Upper lobe of left lung (tissue), 6 donors: ENCODE measurements at places on chromosomes 4 and X. TPM values are rescaled to one million over a fixed set of nuclear protein-coding genes. Genes with fewer than 3 reads are reported as not detected.

The GIMD1 gene
- not detected for total RNA-seq

The C4orf54 gene
- not detected for total RNA-seq

DNA sequence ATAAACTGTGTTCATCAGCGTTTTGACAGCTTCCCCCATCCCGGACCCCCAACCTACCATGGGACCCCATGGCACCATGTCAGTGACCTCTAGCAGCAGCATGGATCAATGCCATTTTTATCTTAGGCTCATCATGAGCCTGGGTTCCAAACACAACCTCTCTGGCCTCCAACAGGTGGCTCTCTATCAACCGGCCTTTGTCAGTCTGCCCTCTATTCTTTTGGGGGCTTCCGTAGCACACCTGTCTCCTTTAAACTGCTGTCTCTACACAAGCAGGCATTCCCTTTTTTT is 721 bp upstream of the TMEM150C start:
- no peak overlapping the region for H3K4me3 ChIP-seq
- no peaks in the 10 kb centered on the region for H3K27me3 ChIP-seq
- no peaks in the 10 kb centered on the region for H3K36me3 ChIP-seq
- H3K27ac ChIP-seq = no peak overlapping the region
- H3K4me1 ChIP-seq = peaks cover 17% of the 10 kb centered on the region

The GAR1 gene
- total RNA-seq = 9.5 TPM

DNA sequence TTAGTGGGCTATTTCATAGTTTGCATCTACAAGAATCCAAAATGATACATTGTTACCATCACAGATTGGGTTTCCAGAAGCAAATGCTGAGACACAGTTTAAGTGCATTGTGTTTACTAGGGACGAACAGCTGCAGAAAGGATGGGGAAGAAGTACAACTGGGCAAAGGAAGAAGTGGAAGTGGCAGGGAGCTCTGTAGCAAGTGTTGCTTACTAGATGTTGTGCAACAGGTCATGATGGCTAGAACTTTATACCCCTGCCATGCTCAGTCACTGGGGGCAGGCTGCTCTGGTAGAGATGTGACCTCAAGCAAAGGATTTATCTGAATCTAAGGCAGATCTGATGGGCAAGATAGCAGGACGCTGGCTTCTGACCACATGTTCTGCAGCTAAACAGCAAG is 76.1 kb upstream of the EMCN start:
- no peaks in the 10 kb centered on the region for H3K36me3 ChIP-seq
- no peaks in the 10 kb centered on the region for H3K4me1 ChIP-seq
- H3K27ac ChIP-seq = no peak overlapping the region
- no peaks in the 10 kb centered on the region for H3K27me3 ChIP-seq
- no peak overlapping the region for H3K4me3 ChIP-seq

- DNase-seq = peak; percentile 16
- H3K36me3 ChIP-seq = no peaks in the 10 kb centered on the region
- H3K4me3 ChIP-seq = no peak overlapping the region
- peak overlapping the region; percentile 50 for H3K27ac ChIP-seq
Observed at GRCh38 chrX:72125331-72126047, 6.2 kb downstream of the RTL5 start.

The CPZ gene
- not detected for total RNA-seq

The AFF2 gene
- 9.0 TPM for total RNA-seq

The SORBS2 gene
- 83.2 TPM for total RNA-seq

The BEX5 gene
- 7.1 TPM for total RNA-seq

DNA sequence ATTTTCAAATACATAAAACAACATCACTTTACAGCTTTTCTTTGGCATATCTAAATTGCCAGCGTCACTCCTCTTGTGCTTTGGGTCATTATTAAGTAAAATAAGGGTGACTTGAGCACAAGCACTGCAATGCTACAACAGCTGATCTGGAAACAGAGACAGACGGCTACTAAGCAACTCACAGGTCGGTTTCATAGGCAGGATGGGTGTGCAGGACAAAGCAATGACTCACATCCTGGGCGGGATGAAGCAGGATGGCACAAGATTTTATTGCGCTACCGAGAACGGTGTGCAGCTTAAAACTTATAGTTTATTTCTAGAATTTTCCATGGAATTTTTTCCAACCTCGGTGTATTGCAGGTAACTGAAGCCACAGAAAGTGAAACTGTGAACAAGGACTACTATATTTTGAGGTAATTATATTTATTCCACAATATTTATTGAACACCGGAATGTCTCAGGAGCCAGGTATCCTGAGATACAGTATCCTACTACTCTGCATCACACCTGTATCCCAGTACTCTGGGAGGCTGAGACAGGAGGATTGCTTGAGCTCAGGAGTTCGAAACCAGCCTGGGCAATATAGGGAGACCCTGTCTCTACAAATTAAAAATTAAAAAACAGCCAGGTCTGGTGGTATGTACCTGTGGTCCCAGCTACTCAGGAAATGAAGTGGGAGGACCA is 215.5 kb downstream of the APBB2 start:
- no peak for DNase-seq
- no peaks in the 10 kb centered on the region for H3K27me3 ChIP-seq
- H3K27ac ChIP-seq = peak overlapping the region; percentile 47
- peaks cover 16% of the 10 kb centered on the region for H3K4me1 ChIP-seq
- no peaks in the 10 kb centered on the region for H3K36me3 ChIP-seq
- H3K4me3 ChIP-seq = peak overlapping the region; percentile 30

DNA sequence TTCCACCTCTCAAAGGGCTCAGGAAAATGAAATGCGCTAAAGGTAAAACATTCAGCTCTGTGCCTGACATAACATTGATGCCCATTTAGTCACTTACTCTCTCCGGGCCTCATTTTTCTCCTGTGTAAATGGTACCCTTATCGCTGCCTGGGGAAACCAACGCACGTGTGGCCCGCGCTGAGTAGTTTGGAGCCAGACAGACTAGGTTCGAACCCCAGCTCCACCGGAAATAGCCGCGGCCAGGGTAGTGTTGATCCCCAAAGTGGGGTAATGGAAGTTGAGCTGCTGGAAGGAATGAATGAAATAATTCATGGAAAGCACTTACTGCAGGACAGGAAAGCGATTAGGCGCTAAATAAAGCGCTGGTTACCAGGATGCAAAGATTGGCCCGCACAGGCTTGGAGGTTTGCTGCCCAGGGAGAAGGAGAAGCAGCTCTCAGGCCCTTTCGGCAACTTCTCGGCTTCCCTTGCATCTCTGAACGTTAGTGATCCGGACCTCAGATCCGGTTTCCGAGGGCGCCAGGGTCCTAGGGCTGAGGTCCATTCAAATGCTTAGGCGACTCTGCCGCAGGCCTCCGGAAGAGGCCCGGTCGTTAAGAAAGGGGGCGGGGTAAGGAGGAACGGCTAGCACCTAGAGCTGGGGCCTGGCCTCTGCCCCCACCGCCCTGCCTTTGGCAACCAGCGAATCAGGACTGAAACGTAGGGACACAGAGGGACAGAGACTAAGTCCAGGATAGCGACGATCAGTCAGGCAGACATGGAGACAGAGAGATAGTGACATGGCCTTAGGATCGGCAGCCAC is 13.3 kb downstream of the NKX3-2 start:
- no peaks in the 10 kb centered on the region for H3K27me3 ChIP-seq
- no peak overlapping the region for H3K4me3 ChIP-seq
- peaks cover 29% of the 10 kb centered on the region for H3K4me1 ChIP-seq
- DNase-seq = no peak
- no peaks in the 10 kb centered on the region for H3K36me3 ChIP-seq

DNA sequence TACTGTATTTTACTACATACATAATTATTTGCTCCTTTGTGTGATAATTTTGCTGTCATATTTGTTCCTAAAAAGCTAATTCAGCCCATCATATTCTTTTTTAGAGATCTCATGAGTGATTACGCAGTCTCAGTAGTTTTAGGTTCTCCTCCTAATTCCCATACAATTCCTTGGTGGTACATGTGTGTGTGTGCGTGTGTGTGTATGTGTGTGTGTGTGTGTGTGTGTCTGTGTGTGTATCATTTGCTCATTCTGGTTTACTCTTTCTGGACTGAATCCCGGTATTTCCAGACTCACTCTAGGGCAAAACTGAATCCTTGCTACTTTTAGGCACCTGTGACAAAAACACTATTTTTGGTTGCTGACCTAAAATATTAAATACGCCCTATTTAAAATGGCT is 34.9 kb downstream of the STK26 start:
- H3K27me3 ChIP-seq = no peaks in the 10 kb centered on the region
- H3K36me3 ChIP-seq = no peaks in the 10 kb centered on the region
- H3K4me1 ChIP-seq = no peaks in the 10 kb centered on the region

DNA sequence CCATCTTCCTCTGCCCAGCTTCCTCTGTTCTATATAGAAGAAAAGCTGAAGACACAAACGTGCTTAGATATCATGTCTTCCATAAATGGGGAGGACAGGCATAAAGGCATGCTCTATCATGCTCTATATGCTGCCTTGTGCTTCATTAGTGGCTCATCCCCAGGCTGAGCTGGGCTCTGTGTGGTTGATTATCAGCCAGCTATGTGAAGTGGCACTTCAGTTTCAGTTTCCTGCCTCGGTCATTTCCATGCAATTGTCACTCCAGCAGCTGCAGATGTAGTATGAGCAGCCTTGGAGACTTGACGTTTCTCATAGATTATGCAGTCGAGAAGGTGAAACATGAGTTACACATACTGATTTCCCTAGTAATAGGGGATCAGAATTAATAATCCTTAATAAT is 106.2 kb downstream of the SYTL5 start:
- H3K27ac ChIP-seq = no peak overlapping the region
- no peaks in the 10 kb centered on the region for H3K36me3 ChIP-seq
- H3K4me1 ChIP-seq = no peaks in the 10 kb centered on the region
- DNase-seq = no peak
- no peak overlapping the region for H3K4me3 ChIP-seq

- no peaks in the 10 kb centered on the region for H3K36me3 ChIP-seq
- DNase-seq = no peak
- no peaks in the 10 kb centered on the region for H3K4me1 ChIP-seq
- no peak overlapping the region for H3K27ac ChIP-seq
- H3K27me3 ChIP-seq = no peaks in the 10 kb centered on the region
Observed at GRCh38 chr4:98771959-98772632, 113.7 kb upstream of the TSPAN5 start.

GRCh38 chr4:158667651-158668198 is 4.0 kb downstream of the C4orf46 start:
- H3K27me3 ChIP-seq = no peaks in the 10 kb centered on the region
- no peak for DNase-seq
- no peak overlapping the region for H3K27ac ChIP-seq
- H3K4me1 ChIP-seq = peaks cover 10% of the 10 kb centered on the region

DNA sequence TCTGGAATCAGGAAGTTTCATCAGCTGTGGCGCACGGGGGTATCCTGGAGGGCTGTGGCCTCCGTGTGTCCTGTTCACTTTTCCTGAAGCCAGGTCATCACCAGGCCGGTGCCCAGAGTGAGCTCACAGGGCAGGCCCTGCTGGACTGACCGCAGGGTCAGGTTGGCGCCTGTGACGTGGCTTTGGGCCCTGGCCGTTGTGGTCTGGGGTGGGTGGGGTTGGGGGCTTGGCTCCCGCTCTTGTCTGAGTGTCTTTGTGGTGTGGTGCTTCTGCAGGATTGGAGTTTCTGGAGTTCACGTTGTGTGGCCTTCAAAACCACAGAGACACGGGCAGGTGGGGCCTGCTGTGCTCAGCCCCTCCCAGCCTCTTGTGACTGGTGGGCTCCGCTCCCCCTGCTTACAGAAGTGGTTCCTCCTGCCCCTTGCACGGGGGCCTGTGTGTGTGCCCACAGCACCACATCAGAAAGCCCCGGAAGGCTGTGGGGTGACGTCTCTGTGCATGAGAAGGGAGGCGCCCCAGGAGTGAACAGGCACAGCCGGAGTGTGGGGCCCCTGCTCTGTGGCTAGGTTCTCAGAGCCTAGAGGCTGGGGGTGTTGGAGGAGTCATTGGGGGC is 9.5 kb downstream of the RGS12 start:
- peaks cover 45% of the 10 kb centered on the region for H3K4me1 ChIP-seq
- no peak overlapping the region for H3K4me3 ChIP-seq
- H3K27me3 ChIP-seq = no peaks in the 10 kb centered on the region
- H3K36me3 ChIP-seq = no peaks in the 10 kb centered on the region

DNA sequence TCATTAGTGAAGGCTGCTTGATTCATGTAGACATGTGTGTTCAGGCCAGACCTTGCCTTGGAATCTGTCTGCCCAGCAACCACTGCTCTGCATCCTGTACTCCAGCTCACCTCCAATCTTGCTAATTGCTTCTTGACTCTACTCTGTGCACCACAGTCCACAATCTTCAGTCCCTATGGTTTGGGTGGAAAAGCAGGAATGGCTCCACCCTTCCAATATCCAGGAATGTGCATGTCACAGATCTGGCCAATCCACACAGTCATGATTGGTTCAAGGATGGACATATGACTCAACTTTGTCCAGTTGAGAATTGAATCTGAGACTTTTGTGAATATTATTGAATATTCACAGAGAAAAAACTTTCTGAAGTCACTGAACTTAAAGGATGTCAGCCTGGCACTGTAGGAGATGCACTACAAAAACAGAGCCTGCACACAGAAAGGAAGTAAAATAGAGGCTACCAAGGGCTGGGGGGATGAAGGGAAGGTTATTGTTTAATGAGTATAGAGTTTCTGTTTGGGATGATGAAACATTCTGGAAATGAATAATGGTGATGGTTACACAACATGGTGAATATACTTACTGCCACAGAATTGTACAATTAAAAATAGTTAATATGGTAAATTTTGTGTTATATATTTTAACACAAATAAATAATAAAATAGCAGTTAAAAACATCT is 161.3 kb upstream of the USP38 start:
- no peak overlapping the region for H3K27ac ChIP-seq
- peaks cover 4% of the 10 kb centered on the region for H3K4me1 ChIP-seq
- no peaks in the 10 kb centered on the region for H3K27me3 ChIP-seq
- no peak overlapping the region for H3K4me3 ChIP-seq
- no peaks in the 10 kb centered on the region for H3K36me3 ChIP-seq

The HPGDS gene
- total RNA-seq = 11.4 TPM

GRCh38 chr4:65007841-65008439 is 598.7 kb upstream of the TECRL start:
- no peaks in the 10 kb centered on the region for H3K27me3 ChIP-seq
- no peak overlapping the region for H3K27ac ChIP-seq
- no peaks in the 10 kb centered on the region for H3K36me3 ChIP-seq
- no peak overlapping the region for H3K4me3 ChIP-seq
- H3K4me1 ChIP-seq = no peaks in the 10 kb centered on the region

DNA sequence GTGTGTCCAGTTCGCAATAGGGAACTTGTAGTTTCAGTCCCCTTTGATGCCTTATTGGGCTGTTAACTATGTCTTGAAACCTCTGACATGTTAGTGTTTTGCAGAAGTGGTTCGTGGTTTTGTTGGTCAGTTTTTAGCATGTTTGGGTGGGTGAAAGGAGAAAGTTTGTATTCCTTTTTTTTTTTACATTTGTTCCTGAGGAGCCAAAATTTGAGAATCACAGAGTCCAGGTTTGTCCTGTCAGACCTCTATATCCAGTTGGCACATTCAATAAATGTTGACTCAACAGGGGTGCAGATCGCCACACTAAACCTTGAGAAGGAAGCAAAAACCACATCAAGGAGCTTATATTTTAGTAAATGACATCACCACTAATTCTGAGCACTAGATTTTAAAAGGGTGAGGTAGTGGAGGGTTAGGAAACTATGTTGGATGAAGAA is 26.2 kb downstream of the DLG3 start:
- DNase-seq = no peak
- H3K36me3 ChIP-seq = no peaks in the 10 kb centered on the region
- no peaks in the 10 kb centered on the region for H3K4me1 ChIP-seq
- H3K27ac ChIP-seq = no peak overlapping the region
- H3K4me3 ChIP-seq = no peak overlapping the region
